ENCODE measurements at places on chromosomes 16 and 17.

GRCh38 chr16:616733-617586 lies 13.8 kb upstream of the WFIKKN1 start:
- DNase-seq = no peak

- DNase-seq = peak; percentile 50
Observed at GRCh38 chr16:89071686-89072547, 21.7 kb upstream of the ACSF3 start.

GRCh38 chr16:50910736-50911100 lies 168.8 kb downstream of the CYLD start:
- DNase-seq = no peak

DNA sequence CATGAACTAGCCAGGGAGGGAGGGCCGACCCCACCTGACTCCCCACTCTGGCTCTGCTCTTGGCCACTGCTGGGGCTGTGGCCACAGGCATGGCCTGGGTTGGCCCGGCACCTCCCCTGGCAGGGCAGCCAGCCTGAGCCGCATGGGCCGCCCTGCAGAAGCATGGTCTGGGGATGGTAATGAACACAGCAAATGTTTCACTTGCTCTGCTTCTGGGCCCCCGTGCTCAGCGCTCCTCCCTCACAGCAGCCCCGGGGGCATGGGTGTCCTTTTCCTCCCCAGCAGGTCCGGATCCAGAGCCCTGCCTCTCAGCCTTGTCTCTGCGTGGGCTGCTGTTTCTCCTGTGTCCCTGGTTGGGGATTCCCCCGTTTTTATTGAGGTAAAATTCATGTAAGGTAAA lies 30.9 kb upstream of the KCNJ12 start:
- DNase-seq = no peak

GRCh38 chr17:38702916-38703741 lies 1.9 kb upstream of the MLLT6 start:
- DNase-seq = no peak

- no peak for DNase-seq
Observed at GRCh38 chr17:19290066-19290705, 53.0 kb downstream of the EPN2 start.

DNA sequence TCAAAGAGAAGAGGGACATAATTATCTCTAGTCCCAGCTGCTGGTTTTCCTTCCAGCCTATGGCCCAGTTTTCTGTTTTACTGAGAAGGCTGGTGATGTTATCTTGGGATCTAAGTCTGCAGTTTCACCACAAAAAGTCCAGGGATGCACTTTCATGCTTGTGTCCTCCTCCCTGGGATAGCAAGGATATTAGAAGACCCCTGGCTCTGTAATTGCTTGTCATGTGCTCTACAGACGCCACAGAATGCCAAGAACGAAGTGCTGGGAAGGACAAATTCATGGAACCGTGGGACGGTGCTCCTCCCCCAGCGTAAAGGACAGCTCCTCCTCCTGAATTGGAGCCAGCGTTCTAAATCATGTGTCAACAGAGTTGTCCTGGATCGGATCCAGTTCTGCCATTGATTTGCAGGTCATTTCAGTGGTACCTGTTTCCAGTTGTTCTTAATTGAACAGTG lies 8.6 kb downstream of the MAPT start:
- DNase-seq = no peak

- no peak for DNase-seq
Observed at GRCh38 chr16:81657224-81657623, 121.9 kb upstream of the PLCG2 start.

GRCh38 chr17:39069114-39069756 lies 82.2 kb downstream of the PLXDC1 start:
- DNase-seq = peak; percentile 71

DNA sequence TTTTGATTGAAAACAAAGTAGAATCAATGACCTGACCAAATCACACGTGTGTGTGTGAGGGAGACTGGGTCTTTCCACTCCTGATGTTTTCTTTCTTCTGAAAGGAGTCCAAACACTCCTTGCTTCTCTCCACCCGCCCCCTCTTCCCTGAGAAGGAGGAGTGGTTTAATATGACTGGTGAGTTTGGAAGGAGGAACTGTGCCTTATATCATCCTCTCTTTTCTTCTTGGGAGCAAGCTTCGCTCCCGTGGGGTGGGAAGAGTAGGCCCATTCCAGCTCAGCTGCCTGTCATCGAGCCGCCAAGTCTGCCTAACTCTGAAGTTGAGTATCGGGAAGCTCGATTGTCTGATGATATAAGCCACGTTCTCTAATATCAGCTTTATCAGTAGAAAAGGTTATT lies 96.5 kb downstream of the YPEL2 start:
- peak; percentile 63 for DNase-seq

GRCh38 chr17:21286909-21287702 lies 2.6 kb downstream of the MAP2K3 start:
- DNase-seq = no peak

GRCh38 chr17:80660527-80661198 lies 116.0 kb downstream of the RPTOR start:
- DNase-seq = no peak

DNA sequence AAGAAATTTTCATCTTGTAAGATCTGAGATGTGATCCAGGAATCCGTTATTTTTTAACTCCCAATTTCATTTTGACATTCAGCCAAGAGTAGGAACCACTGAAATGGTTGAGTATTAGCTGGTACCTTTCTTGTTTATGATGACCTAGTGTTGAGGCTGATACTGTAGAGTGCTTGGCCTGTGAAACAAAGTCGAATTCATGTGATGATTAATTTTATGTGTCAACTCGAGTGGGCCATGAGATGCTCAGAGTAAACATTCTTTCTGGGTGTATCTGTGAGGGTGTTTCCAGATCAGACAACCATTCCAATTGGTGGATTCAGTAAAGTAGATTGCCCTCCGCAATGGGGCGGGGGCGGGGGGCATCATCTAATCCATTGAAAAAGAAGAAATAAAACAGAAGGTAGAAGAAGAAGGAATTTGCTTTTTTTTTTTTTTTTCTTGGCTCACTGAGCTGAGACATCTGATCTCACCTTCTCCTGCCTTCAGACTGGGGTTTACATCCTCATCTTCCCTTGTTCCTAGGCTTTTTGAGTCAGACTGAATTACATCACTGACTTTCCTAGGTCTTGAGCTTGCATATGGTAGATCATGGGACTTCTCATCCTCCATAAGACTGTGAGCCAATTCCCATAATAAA lies 264.6 kb upstream of the KCNJ16 start:
- DNase-seq = no peak

- peak; percentile 93 for DNase-seq
Observed at GRCh38 chr16:67872631-67873434, at the start of gene EDC4. Gene EDC4, plus strand, starts transcription at chr16:67873052. Its CDS starts 210 bp downstream, at chr16:67873262.

GRCh38 chr16:17452922-17453321 lies 17.8 kb downstream of the XYLT1 start:
- peak; percentile 53 for DNase-seq

DNA sequence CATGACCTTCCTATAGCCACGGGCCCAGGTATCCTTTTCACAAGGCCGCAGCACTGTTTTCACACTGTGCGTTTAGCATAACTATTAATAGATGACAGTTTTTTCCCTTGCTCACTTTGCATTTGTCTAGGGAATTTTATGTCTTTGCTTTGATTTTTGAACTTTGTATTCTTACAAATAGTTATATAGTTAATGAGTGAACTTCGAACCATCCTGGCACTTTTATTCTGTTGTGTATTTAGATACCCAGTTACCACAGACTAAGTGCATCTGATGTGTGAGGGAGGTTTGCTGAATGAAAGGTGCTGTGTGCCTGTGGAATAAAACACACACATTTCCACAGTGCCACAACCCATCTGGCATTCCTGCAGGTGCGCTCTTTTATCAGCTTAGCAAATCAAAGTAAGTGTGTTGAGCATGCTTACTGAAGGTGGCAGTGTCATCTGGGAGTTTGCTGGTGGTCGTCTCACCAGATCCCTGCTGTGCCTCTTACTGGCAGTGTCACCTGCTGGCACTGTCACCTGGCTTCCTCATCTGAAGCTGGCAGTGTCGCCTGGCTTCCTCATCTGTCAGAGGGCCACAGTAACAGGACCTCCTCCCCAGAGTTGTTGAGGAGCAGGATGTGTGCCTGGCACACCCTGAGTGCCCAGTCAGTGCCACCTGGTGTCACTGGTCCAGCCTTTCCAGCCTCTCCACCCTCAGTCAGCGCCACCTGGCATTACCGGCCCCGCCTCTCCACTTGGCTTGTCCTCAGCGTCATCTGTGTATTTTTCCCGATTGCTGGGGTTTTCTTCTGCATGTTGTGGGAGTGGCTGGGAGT lies 37.6 kb downstream of the USP10 start:
- no peak for DNase-seq

DNA sequence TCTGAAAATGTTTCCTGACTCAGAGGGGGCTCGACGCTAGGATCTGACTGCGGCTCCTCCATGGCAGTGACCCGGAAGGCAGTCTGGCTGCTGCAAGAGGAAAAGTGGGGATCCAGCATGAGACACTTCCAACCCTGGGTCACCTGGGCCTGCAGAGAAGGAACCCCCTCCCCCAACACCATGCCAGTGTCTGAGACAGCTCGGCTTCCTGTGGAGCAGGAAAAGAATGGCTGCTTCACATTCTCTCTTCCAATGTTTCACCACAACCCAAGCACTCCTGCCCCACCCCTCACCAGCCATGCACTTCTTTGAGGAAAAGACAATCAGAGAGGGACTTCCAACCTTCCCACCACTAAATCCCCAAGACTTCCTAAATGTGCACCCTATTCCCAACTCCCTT lies 10.8 kb downstream of the TP53 start:
- DNase-seq = no peak

DNA sequence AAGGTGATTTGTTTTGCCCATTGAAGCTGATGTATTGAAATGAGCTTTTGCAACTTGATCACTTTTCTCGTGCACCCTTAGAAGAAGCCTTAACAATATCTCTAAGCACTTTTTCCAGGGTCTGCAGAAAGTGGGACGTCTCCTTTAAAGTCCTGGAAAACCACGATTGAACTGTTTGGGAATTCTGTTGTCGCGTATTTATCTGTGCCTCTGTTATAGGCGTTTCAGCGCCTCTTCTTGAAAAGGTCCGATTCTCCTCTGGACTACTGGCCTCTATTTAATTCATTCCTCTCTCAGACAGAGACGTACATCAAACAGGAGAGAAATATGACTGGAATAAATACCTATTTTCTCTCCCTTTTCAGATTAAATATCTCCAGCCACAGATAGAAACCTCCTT lies 262.4 kb upstream of the PSMD7 start:
- no peak for DNase-seq

GRCh38 chr17:6346986-6347385 lies 87.9 kb downstream of the AIPL1 start:
- DNase-seq = no peak

- no peak for DNase-seq
Observed at GRCh38 chr16:49485663-49486062, 112.1 kb downstream of the C16orf78 start.

DNA sequence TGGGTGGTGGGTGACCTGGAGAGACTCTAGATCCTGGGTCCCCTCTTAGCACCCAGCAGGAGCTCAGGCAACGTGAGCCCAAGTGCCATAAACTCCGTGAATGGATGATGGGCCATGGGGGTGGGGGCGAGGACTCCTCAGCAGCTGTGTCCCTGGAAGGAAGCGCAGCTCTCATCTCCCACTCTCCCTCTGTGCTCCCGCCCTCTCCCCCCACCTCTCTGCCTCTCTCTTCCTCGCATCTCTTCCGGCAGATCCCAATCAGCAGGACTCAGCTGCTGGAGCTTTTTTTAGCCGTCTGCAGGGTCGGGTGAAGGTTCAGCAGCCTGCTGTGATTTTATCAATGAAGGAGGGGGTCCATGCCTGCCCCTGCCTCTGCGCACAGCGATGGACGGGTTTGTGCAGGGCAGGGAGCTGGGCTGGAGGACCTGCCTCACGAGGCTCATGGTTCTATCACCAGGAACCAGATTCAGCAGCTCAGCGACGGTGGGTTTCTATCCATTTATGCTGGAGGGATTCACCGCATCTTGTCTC lies 8.3 kb downstream of the CCR7 start:
- DNase-seq = no peak

- DNase-seq = no peak
Observed at GRCh38 chr17:30576326-30576861, 99.2 kb downstream of the GOSR1 start.
